ENCODE measurements at places on chromosomes 16 and 17.

DNA sequence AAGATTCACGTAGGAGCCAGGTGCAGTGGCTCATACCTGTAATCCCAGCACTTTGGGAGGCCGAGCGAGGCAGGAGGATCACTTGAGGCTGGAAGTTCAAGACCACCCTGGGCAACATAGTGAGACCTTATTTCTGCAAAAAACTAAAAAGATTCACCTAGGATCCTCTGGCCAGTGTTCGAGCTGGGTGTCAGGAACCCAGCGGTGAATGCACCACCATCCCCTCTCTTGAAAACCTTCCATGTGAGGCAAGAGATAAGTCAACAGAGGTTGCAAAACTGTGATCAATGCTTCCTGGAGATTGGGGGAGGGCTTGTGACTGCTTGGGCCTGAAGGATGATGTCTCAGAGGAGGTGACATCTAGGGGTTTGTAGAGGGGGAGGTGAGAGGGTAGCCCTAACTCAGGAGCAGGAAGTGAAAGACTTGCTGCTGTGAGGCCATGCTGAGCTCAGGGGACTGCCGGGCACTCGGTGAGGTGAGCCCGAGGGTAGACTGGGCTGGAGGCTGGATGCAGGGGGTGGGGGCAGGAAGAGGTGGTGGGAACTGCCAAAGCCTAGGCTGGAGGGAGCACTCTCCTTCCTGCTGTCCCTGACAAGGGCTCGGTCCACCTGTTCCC is 11.7 kb downstream of the GJD3 start:
- DNase-seq: no peak

GRCh38 chr17:49603238-49603637 is 27.6 kb downstream of the NXPH3 start:
- DNase-seq: no peak

DNA sequence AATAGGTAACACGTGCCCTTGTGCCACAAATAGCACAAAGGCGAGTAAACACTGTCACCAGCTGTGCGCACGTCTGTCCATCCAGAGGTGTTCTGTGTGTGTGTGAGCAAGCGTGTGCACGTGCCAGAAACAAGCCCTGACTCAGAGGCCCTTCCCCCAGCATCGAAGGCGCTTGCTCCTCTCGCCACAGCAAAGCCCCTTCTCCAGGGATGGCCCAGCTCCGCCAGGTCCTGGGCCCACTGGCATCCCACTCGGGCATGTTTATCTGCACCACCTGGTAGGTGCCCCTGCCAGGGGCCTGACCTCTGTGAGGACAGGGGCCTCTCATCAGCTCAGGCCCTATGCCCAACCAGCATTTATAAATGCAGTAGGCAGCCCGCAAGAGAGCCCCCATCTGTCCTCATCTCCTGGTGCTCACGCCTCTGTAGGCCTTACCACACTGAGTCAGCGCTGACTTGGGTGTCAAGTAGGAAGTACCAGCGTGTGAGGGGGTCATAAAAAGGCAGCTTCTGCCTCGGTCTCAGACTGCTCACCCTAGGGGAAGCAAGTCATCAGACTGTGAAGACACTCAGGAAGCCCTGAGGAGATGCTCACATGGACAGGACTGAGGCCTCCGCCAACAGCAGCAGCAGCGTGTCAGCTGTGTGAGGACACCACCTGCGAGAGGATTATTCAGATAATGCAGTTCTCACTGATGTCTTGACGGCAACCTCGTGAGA is 10.8 kb downstream of the TMEM235 start:
- no peak for DNase-seq

GRCh38 chr16:19210280-19210924 is 42.4 kb downstream of the SYT17 start:
- DNase-seq: no peak

GRCh38 chr17:18005496-18005895 is 32.8 kb downstream of the DRC3 start:
- DNase-seq: no peak

DNA sequence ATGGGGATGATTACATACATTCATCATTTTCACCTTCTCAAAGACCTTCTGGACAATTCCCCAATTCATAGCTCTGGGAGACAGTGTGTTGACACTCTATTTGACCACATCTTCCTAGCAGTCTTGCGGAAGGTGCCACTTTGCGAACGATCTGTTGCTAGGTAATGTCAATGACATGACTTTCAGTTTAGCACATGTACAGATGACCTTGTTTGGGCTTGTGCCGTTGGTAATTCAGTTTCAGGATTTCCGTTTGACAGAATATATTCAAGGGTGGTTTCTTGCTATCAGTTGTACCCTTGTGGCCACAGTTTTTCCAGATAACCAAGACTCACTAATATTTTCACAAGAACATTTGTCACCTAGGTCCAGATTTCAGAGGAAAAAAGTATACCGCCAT is 478.2 kb downstream of the WWOX start:
- no peak for DNase-seq

DNA sequence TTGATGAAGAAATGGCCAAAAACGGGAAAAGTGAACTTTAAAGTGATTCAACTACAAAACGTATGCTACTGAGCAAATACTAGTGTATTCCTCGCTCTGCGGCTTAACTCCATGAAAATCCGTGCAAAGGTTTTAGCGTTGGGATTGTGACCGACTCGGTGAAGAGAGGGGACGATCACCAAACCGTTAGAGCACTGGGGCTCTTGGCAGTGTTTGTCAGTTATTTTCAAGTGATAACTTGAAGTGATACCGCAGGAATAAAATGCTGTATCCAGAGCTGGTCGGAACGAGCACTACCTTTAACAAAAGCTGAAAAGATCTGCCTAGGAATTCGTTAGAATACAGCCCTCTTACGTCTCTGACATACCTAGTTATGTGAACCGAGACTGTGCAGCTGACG is 773 bp upstream of the PPM1D start:
- no peak for DNase-seq

DNA sequence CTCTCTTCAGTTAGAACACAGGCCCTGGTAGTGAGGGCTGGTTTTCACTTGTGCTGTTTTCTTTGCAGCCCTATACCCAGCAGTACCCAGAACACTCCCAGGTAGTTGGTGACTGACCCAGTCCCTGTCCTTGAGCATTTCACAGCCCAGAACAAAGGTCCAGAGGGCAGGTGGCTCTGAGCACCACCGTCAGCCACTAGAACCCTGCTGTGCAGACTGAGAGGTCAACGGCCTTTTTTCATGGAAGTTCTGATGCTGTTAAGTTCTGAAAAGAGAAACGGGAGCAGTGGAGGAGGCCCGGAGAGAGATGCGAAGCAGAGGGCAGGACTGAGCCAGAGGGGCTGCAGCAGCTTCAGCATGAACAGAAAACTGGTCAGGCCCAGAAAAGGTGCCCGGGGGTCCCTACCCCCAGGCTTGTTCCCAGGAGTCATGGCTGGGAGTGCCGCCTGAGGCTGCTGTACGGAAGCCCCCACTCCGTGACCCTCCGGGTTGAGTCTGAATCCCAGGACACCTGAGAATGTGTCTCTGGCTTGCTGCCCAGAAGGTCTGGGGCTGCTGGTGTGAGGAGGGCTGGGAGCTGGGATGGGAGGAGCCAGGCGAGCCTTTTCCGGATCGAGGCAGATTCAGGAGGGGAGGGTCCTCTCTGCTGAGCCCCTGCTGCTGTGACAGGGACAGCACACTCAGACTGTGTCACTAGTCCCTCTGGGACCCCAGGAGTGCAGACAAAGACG is 8.7 kb downstream of the ZNF276 start:
- no peak for DNase-seq

- no peak for DNase-seq
Observed at GRCh38 chr17:7141824-7142223, 27.2 kb upstream of the ASGR2 start.

DNA sequence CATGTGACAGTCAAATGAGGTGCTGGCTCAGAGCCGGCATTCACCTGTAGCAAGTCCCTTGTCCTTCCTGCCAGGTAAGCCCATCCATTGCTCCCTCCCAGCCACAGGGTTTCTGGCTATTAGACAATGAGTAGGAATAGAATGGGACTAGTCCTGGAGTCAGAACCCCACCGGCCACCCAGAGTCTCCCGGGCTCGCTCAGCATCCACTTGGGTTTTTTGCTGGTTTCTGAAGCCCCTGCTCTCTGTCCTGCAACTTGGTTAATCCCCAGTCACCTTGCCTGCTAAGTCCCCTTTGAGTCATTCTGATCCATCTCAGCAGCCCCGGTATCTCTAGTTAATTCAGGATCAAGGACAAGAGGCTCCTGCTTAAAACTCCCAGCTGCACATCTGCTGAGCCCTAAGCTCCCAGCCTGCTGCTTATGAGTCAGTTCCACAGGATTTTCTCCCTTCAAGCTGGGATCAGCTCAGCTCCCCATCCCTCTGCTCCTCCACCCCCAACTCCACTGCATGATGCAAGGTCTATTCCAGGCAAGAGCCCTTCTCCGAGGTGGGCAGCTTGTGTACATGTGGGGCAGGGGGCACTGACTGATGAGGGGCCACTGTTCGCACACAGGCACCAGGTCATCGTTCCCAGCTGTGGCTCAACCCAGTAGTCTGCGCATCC is 19.9 kb upstream of the MRPS23 start:
- no peak for DNase-seq

DNA sequence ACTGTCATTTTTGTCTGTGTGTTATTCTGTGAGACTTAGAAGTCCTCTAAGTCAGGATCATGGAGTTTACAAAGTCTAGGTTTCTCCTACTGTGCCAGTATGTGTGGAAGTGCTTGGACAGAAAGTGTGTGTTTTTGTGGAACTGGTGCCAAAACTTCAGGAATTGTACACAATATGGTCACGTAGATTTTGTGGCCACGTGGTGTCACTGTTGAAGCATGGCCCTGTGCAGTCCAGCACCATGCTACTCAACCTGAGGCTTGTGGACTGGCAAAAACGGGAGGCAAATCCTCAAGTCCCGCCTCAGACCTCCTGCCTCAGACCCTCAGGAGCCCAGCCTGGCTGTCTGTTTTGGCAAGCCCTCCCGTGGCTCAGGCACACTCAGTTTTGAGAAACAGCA is 16.7 kb upstream of the ALKBH5 start:
- no peak for DNase-seq

- DNase-seq: no peak
Observed at GRCh38 chr17:50221864-50222545, 20.6 kb upstream of the COL1A1 start.

GRCh38 chr16:85461814-85462713 is 151.1 kb upstream of the GSE1 start:
- peak; percentile 89 for DNase-seq

DNA sequence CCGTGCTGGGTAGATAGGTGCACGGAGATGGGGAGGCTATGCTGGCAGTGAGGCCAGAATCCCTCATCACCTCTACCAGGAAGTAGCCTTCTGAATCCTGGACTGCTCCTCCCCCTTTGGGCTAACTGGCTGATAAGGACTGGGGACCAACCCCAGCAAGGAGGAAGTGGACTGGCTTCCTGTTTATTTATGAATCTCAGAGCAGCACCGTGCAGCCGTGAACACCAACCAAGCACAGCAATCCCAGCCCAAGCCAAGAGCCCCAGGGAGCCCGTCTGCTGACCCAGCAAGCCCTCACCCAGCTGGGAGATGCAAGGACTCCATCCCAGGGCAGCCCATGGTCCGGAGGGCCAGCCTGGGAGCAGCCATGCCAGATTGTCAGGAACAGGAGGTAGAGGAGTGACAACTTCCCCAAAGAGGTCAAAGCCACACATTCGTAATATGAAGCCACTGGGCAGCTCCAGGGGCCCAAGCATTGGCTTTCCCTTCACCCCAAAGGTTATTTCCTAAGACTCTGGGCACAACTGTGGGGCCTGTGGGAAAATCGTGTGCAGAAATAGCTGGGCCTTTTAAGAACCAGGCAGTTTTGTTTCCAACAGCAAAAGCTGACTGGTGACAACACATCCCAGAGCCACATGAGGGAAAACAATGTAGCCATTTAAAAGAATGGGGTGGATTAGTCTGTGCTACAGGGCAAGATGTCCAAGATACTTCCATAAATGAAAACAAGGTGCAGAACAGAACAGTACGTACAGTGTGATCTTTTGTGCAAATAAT is 23.9 kb downstream of the PHB1 start:
- DNase-seq: no peak

DNA sequence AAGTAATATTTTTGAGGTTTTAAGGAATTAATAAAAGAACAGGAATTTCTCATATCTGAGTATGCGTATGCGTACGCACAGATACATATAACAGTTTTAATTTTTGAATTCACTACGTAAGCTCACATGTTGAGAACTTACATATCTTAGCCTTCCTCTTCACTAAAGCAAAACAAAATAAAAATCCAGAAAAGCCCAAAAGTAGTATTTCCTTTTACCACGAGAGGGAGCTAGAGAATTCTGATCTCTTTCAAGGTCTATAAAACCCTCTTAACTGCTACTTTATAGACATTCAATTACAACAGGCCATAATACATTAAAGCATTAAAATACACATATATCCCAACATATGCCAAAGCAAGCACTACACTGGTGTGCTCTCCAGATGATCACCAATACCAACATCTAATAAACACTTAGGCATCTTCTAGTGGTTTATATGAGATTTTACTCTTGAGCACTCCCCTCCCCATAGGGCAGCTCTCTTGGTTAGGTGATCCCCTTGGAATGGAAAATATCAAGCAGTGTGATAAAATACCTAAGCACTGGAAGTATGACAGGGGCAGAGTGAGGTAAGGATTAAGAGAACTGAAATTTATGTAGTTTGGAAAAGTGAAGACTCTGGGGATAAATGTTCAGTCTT is 94.0 kb downstream of the SKAP1 start:
- peak; percentile 76 for DNase-seq

GRCh38 chr17:80220736-80221215 is 549 bp downstream of the SLC26A11 start:
- DNase-seq: peak; percentile 60

DNA sequence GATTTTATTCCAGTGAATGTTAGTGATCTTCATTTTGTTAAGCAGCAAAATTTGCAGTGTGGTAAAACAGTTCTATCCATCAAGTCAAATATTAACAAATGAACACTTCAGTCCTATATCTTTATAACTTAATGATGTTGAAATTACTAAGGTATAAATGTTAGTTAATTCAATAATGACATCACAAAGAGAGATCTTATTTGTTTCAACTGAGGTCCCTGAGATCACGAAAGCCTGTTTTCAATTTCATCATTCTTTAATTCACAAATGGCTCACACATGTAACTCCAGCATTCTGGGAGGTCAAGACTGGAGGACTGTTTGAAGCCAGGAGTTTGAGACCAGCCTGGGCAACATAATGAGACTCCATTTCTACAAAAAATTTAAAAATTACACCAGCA is 13.9 kb downstream of the SMURF2 start:
- DNase-seq: no peak

GRCh38 chr17:37848690-37849616 is 75.3 kb upstream of the TBC1D3K start:
- no peak for DNase-seq

DNA sequence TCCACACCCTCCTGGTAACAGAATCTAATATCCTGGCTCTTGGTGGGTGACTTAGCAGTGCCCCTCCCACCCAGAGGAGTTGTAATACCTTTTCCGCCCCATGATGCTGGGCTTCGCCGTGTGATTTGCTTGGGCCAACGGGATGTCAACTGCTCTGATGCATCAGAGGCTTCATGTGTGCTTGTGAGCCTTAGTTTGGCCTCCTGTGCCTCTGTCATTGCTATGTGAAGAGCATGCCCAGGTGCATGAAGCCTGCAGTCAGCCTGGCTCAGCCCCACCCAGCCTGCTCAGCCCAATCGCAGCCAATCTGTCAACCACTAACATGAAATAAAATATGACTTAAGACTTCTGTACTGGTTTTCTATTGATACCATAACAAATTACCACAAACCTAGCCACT is 201.2 kb upstream of the RPL38 start:
- no peak for DNase-seq
